GM12864 (cell line): ENCODE measurements at places on chromosomes 6 and 20.

- no peak for DNase-seq
Observed at GRCh38 chr6:10382322-10382721, 32.6 kb downstream of the TFAP2A start.

GRCh38 chr6:130152908-130153510 lies 69.7 kb downstream of the SAMD3 start:
- DNase-seq = no peak

GRCh38 chr20:7790189-7790588 lies 150.1 kb downstream of the HAO1 start:
- DNase-seq = no peak

GRCh38 chr6:74931558-74931957 lies 274.3 kb downstream of the COL12A1 start:
- no peak for DNase-seq

DNA sequence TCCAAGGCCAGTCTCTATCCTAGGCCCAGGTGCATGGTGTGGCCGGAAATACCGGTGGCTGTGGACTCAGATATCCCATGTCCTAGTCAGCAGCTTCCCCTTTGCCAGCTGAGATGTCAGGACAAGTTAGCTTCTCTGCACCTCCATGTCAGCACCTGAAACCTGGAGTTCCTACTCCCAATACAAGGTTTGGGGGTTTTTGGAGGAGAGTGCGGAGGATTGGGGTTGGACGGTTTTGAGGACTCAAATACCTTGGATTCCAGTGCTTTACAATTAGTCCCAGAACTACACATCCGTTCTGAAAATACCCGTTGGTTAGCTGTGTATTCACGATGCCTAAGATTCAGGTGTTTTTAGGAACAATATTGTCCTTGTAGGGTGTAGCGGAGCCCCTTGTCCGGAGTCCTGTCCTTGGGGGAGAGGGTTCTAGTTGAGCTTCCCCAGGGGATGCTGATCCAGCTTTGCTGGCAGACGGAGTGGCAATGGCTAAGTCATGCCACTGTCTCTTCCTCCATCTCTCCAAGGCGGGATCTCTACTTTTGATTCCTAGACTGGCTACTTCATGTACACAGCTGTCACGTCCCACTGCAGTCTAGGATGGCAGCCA lies 45.0 kb downstream of the ADNP start:
- no peak for DNase-seq

DNA sequence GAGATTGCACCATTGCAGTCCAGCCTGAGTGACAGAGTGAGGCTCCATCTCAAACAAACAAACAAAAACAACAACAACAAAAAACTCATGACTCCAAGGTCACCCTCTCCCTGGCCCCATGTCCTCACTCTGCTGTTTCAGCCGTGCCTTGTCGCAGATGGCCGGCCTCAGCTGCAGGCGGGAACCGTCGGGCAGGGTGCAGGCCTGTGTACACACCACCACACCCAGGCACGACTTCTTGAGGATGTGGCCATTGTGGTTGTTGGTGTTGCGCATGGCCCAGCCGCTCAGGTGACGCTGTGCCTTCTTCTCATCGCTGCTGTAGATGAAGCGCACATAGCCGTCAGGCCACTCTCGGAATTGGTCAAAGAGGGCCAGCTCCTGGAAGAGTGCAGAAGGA lies 4.8 kb downstream of the GCM2 start:
- no peak for DNase-seq

DNA sequence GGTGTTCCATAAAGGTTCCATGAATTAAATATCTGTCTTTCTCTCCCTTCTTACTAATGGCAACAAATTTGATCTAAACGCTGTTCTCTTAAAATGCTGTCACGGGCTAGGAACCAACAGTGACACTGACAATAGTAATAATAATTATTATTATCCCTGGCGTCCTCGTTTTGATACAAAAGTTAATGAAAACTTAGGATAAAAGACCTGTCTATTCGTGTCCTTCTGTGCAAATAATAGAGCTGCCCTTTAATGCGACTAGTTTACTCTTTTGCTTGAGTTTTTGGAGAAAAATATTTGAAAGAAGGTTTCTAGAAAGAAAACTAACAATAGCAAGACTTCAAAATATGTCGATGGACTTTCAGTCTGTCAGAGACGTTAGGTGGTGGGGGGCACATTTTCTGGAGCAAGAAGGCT lies 4.3 kb downstream of the VGLL2 start:
- no peak for DNase-seq

DNA sequence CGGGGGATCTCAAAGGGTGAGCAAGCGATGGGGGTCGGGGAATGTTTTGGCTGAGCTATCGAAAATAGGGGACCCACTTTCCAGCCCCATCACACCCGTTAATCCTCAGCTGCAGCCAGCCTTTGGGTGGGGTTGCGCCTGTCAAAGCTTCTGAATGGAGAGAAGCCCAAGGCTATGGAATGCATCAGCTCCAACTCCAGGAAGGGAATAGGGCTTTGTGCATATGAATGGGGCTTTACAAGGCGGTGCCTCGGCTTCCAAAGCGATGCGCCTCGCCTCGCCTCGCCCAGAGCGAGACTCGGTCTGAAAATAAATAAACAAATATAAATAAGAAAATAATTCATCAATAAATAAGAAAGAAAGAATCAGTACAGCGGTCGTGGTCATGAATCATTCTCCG lies 751.4 kb upstream of the DEFB115 start:
- no peak for DNase-seq

GRCh38 chr6:123962508-123962907 lies 158.8 kb downstream of the NKAIN2 start:
- no peak for DNase-seq

DNA sequence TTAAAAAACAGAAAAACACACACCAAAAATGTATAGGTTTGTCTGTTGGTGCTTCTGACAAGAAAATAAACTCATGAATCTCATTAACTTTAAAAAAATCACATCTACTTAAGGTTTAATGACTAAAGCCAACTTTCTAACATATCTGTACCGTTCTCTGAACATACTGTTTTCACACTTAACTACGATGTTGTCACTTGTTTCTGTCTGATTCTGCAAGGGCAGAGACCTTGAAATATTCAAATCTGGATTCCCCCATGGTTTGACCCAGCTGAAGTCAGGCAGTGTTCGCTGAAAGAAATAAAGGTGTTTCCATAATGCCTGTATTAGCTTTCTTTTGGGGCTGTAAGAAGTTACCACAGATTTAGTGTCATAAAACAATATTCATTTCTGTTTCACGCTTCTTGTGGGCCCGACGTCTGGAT lies 2.7 kb upstream of the ASXL1 start:
- DNase-seq = no peak

DNA sequence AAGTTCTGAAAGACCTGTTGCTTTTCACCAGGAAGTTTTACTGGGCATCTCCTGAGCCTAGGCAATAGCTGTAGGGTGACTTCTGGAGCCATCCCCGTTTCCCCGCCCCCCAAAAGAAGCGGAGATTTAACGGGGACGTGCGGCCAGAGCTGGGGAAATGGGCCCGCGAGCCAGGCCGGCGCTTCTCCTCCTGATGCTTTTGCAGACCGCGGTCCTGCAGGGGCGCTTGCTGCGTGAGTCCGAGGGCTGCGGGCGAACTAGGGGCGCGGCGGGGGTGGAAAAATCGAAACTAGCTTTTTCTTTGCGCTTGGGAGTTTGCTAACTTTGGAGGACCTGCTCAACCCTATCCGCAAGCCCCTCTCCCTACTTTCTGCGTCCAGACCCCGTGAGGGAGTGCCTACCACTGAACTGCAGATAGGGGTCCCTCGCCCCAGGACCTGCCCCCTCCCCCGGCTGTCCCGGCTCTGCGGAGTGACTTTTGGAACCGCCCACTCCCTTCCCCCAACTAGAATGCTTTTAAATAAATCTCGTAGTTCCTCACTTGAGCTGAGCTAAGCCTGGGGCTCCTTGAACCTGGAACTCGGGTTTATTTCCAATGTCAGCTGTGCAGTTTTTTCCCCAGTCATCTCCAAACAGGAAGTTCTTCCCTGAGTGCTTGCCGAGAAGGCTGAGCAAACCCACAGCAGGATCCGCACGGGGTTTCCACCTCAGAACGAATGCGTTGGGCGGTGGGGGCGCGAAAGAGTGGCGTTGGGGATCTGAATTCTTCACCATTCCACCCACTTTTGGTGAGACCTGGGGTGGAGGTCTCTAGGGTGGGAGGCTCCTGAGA lies at the start of gene HFE:
HFE (plus strand) TSS at position 146 of the 832 bp plus-strand sequence; CDS start at position 158, 12 bp downstream.
- no peak for DNase-seq

DNA sequence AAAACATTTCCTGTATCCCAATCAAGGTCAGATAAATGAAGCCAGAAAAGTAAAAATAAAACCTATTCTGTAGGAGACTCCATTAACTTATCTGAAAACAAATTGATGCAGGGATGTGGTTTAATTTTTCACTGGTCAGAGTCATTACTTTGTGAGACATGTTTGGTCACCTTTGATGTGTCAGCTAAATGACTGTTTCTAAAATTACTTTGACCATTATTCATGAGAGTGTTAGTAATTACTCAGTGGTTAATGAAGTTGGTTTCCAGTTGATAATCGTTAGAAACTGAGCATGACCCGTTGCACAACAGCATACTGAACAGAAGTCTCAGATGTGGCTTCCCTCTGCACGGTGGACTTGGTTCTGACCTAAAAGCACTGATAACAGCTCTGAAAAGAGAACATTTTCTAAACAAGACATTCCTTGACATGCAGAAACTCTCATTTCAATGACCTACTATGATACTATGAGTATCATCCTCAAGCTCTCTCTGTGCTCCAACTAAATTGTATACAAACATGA lies 410.5 kb upstream of the RNF217 start:
- DNase-seq = no peak

GRCh38 chr20:51372176-51372803 lies 170.2 kb downstream of the NFATC2 start:
- DNase-seq = no peak

- no peak for DNase-seq
Observed at GRCh38 chr6:168618546-168619315, 177.7 kb downstream of the SMOC2 start.

GRCh38 chr6:157240960-157241311 lies 82.4 kb downstream of the TMEM242 start:
- DNase-seq = no peak

- no peak for DNase-seq
Observed at GRCh38 chr6:42981836-42982235, 2.5 kb upstream of the PPP2R5D start.

DNA sequence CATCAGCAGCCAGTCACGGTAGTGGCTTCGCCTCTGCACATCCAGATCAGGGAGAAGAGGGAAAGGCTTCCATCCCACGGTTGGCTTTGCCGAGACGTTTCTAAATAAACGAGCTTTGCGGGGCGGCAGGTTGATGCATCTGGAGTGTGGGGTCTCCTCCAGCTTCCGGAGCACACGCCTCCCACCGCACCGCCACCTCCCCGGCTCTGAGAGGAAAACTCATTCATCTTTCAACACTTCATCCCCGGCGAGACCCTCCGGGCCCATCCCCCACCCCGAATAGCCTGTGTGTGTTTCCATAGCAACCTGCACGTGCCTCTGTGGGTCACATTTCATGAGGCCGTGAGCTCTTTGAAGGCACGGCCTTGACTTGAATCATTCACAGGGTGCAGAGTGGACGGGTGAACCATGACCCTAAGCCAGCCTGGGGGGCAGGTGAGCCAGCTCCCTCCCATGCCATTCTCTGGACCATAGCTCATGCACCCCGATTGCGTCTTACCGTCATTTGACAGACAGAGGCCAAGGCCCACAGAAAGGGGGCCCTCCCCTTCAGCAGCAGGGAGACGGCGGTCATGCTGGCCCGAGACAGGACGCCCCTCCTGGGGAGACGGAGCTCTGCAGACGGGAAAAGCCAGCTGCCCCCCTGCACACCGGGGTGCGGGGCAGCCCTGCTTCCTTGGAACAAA lies 16.2 kb upstream of the CHRNA4 start:
- no peak for DNase-seq

DNA sequence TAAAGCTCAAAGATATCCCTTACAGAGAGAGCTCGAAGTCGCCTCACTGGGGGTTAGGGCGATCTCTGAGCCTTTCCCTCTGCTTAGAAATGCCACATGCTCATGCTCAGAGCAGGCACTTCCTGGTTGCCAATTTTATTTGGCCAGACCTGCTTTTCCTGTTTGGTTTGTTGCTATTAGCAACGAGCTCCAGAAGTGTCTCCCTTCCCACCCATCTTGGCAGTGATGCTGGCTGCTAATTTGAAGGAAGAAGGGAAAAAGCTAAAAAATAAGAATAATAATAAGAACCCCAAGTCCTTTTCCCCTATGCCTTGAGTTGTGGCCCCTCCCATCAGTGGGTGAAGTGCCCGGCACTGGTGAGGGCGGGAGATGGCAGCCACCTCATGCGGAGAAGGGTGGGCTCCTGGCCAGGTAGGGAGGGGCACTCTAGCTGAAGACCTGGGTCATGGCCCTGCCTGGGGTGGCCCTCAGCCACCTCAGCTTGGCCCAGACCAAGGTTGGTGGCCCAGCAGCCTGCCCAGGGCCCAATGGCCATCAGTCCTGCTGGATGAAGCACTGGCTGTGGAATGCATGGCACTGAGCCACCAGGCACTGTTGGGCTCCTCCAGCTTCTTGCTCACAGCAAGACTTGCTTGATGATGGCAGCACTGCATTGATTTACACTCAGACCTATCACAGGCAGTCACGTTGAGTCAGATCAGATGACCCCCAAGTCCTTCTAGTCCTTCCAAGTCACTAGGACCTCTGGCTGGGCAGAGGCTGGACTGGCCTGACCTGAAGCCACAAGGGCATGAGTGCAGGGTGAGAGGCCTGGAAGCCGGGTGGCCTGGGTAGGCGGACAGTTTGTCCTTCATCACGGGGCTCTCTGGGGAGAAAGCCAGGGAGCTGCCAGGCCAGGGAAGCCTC lies 79.0 kb downstream of the SYNJ2 start:
- DNase-seq = no peak

DNA sequence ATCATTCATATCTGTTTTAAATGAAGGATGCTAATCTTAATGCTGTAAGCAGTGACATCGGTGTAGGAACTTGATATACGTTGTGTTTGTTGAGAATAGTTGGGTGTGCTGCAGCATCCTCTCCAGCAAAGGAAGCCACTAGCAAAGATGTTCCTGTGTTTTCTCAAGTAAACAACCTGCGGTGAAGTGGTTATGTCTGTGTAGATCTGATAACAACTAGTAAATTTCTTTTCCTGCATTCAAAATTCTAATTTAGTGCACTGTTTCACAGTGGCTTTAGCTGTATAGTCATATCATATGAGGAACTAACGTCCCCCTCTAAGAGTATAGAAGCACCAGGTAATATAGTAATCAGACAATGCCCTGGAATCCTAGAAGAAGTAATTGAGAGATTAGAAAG lies 38.7 kb downstream of the NCOA7 start:
- DNase-seq = no peak

DNA sequence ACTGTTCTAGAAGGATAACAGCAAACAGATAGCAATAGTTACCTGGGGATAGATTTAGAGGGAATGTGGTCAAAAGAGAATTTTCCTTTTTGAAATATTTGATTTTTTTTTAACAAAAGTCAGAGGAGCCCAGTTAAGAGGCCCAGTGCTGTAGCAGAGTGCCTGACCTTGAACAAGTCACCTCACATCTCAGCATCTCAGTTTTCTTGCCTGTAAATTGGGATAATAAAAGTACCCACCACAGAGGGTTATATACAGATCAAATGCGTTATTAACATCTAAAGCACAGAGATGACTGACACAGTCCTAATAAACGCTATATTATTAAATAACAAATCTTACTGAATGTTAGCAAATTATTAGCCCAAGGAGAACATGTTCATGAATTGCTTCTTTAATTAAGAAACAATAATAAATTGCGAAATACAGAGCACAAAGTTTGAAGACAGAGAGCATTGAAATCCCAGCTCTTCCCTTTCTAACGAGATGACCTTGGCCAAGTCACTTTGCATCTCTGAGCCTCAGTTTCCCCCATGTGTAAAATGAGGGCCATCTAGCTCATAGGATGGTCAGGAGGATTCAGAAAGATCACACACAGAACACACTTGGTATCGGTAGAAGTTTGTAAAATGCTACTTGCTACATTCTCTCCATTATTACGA lies 35.5 kb downstream of the PTGIS start:
- DNase-seq = no peak
